ENCODE measurements at places on chromosomes 1 and 21.

- no peaks in the 10 kb centered on the region for H3K27me3 ChIP-seq
- H3K27ac ChIP-seq = no peak overlapping the region
- DNase-seq = no peak
- H3K4me3 ChIP-seq = no peak overlapping the region
- H3K4me1 ChIP-seq = no peaks in the 10 kb centered on the region
Observed at GRCh38 chr1:114218361-114219171, 64.9 kb upstream of the SYT6 start.

- H3K4me1 ChIP-seq = no peaks in the 10 kb centered on the region
- H3K27ac ChIP-seq = no peak overlapping the region
- no peaks in the 10 kb centered on the region for H3K36me3 ChIP-seq
Observed at GRCh38 chr1:70075761-70076160, 129.6 kb downstream of the LRRC40 start.

- H3K27me3 ChIP-seq = no peaks in the 10 kb centered on the region
- H3K36me3 ChIP-seq = peaks cover 16% of the 10 kb centered on the region
- H3K4me3 ChIP-seq = no peak overlapping the region
- no peak overlapping the region for H3K27ac ChIP-seq
- no peak for DNase-seq
- no peaks in the 10 kb centered on the region for H3K4me1 ChIP-seq
Observed at GRCh38 chr1:70171512-70171911, 33.9 kb downstream of the LRRC40 start.

- no peak overlapping the region for H3K27ac ChIP-seq
- peaks cover 22% of the 10 kb centered on the region for H3K36me3 ChIP-seq
- H3K4me1 ChIP-seq = no peaks in the 10 kb centered on the region
- no peak overlapping the region for H3K4me3 ChIP-seq
Observed at GRCh38 chr1:46557403-46557802, 6.0 kb upstream of the KNCN start.

DNA sequence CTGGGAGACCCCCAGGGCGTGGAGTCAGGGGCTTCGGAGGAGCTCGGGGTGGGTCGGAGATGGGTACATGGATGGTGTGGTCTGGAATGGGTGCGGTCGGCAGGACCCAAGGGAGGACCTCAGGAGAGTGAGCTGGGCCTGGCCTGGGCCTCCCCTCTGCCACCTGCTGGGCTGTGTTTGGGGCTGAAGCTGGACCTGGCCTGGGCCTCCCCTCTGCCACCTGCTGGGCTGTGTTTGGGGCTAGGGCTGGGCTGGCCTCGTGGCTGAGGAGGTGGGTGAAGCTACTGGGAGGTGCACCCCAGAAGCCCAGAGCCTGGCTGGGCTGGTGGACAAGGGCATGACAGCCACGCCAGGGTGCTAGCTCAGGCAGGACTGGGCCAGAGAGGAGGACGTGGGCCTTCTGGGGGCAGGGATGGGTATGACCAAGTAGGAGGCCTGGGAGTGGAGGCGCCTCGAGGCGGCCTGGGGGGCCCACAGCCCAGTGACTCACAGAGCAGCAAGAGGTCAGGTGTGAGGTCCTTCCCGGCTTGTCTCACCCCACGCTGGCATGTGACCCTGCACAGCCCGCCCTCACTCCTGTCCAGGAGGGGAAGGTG is 14.5 kb downstream of the SAMD11 start:
- peaks cover 27% of the 10 kb centered on the region for H3K4me1 ChIP-seq
- no peak overlapping the region for H3K4me3 ChIP-seq
- no peaks in the 10 kb centered on the region for H3K27me3 ChIP-seq
- no peak for DNase-seq
- no peak overlapping the region for H3K27ac ChIP-seq

Measured in CD4-positive, CD25-positive, alpha-beta regulatory T cell (primary cell).